ENCODE measurements at places on chromosomes 1 and 21.

GRCh38 chr1:117702654-117703053 lies 96.8 kb downstream of the TENT5C start:
- no peak for DNase-seq

GRCh38 chr1:28466226-28466778 lies 39.5 kb upstream of the RCC1 start:
- no peak for DNase-seq

DNA sequence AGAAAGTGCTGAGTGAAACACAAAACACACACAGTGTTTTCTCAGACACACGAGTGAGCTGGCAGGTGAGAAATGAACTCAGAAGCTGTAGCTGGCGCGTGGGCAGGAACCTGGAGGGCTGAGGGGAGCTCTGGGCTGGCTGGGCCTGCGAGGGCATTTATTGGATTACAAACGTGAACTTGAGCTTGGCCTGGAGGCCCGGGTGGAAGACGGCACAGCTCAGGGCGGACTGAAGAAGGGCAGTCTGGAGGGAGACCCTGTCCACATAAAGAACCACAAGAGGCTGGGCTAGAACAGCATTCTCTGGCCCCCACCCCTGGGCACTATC lies 52.1 kb upstream of the ADARB1 start:
- no peak for DNase-seq

- DNase-seq: no peak
These were observed 29.1 kb upstream of the GOLT1A start for GRCh38 chr1:204242920-204243319.

DNA sequence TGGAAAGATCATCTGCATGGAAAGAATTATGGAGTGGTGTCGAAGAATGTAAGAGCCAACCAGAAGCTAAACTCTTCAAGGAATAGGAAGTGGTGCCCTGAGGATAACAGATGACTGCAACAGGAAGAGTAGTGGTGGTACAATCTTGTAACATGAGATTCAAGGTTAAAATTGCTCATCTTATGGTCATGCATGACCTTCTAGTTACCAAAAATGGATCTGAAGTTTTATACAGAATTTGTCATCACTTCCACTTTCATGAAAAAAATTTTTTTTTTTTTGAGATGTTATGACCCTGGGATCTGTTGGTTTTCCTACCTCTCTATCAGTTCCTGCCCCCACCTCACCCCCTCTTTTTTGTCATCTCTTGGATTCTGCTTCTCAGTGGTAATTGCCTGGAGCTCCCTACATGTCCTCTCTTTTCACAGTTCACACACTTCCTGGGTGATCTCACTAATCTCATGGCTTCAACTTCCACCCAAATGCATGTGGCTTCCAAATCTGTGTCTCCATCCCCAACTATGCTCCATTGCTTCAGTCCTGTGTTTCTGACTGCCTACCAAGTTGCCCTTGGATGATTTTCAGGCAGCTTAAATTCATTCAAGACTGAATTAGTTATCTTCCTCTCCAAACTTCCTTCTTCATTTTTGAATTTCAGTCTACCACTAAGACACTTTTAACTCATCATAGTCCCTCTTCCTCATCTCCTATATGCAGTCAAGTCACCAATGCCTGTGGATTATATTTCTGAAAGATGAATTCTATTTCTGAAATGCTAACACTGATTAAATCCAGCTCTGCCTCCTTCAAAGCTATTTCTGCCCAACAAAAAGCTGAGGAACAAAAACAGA lies 48.4 kb downstream of the SLAMF6 start:
- DNase-seq: no peak

- no peak for DNase-seq
These were observed 39.1 kb upstream of the NHLH2 start for GRCh38 chr1:115879977-115880376.

GRCh38 chr1:181504399-181504842 lies 21.1 kb downstream of the CACNA1E start:
- no peak for DNase-seq

DNA sequence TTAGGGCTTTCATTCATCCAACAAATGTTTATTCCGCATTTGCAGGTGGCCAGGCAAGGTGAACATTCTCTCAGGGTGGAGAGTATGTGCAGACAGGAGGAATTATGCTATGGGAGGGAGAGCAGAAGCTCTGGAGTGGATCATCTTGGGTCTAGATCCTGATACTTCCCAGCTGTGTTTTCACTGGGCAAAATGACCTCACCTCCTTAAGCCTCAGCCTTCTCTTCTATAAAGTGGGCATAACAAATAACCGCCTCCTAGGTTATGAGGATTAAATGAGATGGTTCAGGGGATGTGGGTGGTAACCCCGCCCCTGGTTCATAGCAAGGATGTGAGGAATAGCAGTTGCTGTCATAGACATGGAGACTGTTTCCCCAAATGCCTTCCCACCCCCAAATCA lies 1.7 kb upstream of the TMEM51 start:
- DNase-seq: no peak

- DNase-seq: no peak
These were observed 8.6 kb downstream of the PRKACB start for GRCh38 chr1:84152649-84153056.

GRCh38 chr1:5877001-5877400 lies 115.2 kb downstream of the NPHP4 start:
- no peak for DNase-seq

DNA sequence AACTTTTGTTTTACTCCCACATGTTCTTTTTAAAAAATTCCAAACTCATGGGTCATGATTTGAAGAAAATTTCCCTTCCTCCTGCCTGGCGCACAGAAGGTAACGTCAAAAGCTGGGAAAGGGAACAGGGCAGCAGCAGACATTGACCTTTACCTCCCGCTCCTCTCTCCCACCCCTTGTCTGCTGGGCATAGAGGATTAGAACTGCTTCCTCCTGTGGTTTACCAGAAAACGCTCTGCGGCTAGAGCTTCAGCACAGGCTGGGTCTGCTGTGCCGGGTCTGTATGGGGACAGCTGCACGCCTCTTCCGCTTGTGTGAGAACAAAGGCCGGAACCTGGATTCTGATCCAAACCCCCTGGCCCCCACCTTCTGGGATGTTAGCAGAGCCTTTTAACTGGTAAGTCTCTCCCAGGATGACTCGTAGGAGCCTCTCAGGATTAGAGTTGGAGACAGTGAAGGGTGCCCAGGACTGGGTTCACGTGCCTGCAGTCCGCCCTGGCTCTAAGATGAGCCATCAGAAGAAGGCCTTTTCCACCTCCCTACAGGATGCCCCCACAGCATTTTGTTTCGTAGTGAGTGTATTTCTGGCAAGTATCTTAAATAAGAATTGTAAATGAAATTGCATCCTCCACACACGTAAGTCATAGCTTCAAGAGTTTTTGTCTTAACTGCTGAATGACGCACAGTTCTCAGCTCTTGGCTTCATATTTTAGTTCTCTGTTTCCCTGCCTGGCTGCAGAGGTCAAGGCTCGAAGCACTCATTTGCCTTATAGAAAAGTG lies 5.2 kb downstream of the H6PD start:
- DNase-seq: no peak

GRCh38 chr1:167532964-167533824 lies 14.9 kb upstream of the CD247 start:
- no peak for DNase-seq

GRCh38 chr1:202214089-202214843 lies 20.7 kb downstream of the LGR6 start:
- DNase-seq: no peak

- no peak for DNase-seq
These were observed 12.5 kb downstream of the CSDE1 start for GRCh38 chr1:114745291-114745690.

DNA sequence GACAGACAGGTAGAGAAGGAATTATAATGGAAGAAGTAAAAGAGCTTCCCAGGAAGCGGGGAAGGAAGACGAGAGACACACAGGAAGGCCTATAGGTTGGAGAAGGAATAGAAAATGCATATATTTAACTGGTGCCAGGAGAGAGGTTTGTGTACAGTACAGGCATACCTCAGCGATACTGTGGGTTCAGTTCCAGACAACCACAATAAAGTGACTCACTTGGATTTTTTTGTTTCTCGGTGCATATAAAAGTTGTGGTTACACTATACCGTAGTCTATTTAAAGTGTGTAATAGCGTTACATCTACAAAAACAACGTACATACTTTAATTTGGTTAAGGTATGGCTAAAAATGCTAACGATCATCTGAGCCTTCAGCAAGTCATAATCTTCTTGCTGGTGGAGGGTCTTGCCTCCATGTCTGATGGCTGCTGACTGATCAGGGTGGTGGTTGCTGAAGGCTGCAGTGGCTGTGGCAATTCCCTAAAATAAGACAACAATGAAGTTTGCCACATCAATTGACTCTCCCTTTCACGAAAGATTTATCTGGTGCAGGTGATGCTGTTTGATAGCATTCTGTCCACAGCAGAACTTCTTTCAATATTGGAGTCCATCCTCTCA lies 16.0 kb downstream of the YARS1 start:
- DNase-seq: no peak

- DNase-seq: no peak
These were observed 9.3 kb downstream of the DCST2 start for GRCh38 chr1:155024315-155024714.

- DNase-seq: no peak
These were observed 24.0 kb upstream of the SLC30A10 start for GRCh38 chr1:219952361-219952760.

DNA sequence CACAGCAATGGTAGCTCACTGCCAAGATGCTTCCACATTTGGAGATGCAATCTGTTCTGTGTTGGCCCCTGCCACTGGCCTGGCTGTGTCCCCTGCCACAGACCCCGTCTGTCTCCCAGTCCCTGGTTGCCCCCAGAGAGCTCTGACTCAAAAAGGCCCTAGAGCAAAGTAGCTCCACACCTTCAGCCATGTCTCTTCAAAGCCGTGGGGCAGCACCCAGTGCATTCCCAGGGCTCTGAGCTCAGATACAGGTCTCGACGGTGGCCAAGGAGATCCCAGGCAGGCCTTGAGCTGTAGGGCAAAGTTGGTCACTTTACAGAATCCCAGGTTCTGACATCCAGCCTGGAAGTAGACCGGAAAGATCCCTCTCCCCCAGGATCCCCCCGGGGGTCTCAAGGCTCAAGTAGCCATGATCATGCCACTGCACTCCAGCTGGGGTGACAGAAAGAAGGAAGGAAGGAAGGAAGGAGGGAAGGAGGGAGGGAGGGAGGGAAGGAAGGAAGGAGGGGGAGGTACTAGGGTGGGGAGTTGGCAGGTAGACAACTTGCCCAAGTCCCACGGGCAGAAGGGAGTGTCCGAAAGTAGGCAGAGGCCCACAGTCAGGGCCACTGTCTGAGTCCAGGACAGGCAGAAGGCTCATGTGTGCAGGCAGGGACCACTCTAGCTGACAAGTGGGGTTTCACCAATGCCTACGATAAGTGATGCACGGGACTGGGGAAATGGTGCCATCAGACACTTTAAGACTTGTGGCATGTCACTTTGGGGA lies 4.8 kb upstream of the ARF1 start:
- DNase-seq: no peak

DNA sequence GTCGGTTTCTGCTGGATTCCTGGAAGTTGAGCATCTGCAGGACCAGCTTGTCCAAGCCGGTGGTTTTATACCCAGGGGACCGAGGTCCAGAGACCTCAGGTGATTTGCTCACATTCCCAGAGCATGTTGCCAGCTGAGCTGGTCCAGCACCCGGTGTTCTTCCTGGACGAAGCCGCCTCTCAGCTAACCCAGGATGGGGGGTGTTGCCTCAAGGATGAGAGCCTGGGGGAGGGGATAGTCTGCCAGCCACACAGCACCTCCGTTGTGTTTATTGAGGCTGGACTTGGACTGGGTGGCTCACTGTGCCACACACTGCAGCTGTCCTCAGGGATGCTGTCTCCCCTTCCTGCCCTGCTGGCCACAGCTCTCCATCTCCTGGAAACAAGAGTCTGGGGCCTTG lies 1.5 kb downstream of the TMEM201 start:
- no peak for DNase-seq

DNA sequence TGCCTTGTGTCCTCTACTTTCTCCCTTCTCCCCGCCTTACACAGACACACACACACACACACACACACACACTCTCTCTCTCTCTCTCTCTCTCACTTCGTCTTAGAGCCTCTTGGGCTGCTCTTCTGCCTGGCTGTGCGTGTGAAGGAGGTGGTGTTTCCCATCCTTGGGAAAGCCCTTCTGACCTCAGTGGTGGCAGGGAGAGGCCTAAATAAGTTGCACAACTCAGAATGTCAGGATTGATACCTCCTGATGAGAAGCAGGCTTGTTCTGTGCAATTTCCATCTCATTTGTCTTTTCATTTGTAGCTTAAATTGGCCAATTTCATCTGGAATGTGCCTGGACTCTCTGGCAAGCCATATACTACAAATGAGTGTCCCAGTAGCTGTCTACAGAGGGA lies 25.0 kb downstream of the LRRN2 start:
- DNase-seq: no peak

DNA sequence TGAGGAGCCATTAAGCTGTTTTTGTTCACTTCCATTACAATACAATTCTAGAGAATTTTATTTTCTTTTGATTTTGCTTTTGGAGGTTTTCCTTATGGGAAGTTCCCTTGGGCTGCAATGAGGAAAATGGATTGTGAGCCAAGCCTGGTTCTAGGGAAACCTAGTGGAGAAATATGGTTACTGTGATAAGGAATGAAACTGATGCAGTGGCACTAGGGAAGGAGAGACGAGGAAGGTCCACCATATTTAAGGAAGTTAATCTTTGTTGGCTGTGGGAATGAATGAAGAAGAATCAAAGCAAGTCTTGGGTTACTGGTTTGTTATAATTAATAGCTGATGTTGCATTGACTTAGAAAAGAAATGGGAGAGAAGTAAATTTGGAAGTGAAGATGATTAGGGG lies 28.4 kb downstream of the CHML start:
- DNase-seq: no peak

- DNase-seq: no peak
These were observed 343.6 kb upstream of the ESRRG start for GRCh38 chr1:217066794-217067193.

DNA sequence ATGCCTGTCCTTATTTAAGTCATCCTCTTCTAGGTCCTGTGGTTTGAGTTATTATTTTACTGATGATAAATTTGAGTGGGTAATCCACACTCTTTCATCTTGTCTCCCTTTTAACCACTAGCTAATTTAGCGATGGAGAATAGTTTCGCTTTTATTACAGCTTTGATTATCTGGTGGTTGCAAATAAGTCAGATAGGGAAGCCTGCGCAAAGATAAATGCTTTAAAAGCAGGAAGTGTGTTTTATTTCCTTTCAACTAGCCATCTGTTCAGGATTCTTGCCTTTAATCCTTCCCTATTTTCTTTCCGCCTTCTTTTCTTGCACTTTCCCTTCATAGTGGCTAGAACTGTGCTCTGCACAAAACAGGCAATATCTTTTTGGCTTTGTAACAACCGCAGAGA lies 129.0 kb downstream of the TGFB2 start:
- no peak for DNase-seq

DNA sequence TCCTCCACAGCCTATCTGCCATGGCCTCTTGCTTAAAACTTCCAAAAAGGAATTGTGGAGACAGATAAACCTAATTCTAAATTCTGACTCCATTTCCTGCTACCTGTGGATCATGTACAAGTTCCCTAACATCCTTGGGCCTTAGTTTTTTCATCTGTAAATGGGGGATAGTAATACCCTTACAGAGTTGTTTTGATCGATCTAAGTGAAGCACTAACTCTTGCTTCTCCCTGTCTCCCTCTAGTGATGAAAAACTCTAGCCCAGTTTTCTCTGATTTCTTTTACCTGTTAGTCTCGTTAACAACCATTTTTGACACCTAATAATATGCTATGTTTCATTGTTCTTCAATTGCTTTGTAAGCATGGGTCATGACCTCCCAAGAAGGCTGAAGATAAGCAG lies 65.9 kb downstream of the TM2D1 start:
- DNase-seq: no peak

GRCh38 chr21:35408401-35408800 lies 359.3 kb upstream of the RUNX1 start:
- DNase-seq: no peak
